ENCODE measurements at places on chromosomes 6 and 20.

DNA sequence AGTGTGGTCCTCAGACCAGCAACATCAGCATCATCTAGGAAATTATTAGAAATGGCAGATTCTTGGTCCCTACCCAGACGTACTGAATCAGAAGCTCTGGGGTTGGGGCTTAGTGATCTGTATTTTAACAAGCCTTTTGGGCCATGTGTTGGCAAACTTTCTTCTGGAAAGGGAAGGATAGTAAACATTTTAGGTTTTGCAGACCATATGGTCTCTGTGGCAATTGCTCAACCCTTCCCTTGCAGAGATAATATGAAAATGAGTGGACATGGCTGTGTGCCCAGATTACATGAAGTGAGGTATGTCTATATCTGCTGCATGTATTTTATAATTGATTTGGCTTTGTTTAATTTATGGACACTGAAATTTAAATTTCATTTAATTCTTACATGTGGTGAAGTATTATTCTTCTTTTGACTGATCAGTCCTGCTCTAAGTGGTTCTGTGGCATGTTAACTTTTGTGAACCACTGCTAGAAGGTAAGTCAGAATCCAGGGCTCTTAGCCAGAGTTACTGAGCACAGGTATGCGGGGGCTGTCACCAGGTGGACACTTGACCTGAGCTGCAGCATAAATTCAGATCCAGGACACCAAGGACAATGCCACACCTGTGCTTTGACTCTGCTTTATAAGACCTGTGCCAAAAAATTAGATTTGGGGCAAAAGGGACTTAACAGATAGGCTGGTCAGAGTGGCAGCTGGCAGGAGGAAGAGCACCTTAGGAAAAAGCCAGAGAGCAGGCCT lies 43.2 kb downstream of the LY86 start:
- DNase-seq = no peak

GRCh38 chr20:14264869-14265268 lies 72.5 kb downstream of the FLRT3 start:
- peak; percentile 13 for DNase-seq

GRCh38 chr6:19042420-19042819 lies 655.3 kb downstream of the RNF144B start:
- no peak for DNase-seq

- no peak for DNase-seq
These were observed 92.2 kb upstream of the RSPO3 start for GRCh38 chr6:127026247-127026646.

GRCh38 chr6:19836799-19837510 lies at the start of gene ID4:
Gene ID4 (plus strand): TSS chr6:19837370. CDS start chr6:19837755, 385 bp downstream.
- DNase-seq = peak; percentile 96

GRCh38 chr6:13239530-13240455 lies 88.5 kb downstream of the TBC1D7 start:
- no peak for DNase-seq

DNA sequence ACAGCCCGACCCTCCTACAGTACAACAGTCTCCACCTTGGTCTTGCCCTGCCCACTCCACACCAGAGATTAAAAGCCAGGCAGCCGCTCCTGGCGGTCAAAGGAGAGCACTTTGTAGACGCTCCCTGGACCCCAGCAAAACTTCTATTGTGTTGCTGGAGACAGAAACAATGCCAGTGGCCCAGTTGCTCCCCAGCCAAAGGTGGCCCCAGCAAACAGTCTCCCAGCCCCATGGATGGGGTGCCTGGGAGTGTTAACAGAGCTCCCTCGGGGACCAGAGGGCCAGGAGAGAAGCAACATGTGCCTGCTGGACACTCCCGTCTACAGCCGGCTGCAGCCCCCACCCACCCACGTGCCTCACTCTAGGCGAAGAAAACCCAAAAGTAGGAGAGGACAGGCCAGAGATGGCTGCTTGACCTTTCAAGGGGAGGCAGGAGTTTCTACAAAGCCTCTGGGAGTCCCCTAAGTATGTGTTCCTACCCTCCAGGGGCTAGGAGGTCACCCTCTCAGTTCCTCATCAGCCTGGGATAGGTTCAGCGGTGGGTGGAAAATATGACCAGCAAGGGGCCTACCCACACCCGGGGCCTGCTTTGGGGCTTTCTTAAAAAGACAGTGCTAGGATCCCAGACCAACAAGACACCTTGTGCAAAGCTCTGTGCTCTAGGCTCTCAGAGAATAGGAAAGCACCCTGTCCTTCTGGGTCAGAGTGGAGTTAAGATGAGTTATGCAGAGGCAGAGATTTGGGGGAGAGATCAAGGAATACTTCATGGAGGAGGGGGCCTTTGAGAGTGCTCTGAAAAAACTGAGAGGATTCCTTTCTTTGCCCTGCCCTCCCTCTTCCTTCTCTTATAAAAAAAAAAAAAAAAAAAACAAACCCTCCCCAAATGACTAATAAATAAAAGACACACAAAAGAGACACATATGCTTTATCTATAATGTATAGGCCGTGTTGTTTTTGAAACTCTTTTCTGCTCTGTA lies 19.0 kb upstream of the PREX1 start:
- no peak for DNase-seq

GRCh38 chr6:150527100-150527499 lies 72.6 kb upstream of the PLEKHG1 start:
- no peak for DNase-seq

- DNase-seq = no peak
These were observed 87.1 kb downstream of the PREX1 start for GRCh38 chr20:48740712-48741111.

- no peak for DNase-seq
These were observed 120.9 kb downstream of the SYCP2 start for GRCh38 chr20:59812286-59813125.

DNA sequence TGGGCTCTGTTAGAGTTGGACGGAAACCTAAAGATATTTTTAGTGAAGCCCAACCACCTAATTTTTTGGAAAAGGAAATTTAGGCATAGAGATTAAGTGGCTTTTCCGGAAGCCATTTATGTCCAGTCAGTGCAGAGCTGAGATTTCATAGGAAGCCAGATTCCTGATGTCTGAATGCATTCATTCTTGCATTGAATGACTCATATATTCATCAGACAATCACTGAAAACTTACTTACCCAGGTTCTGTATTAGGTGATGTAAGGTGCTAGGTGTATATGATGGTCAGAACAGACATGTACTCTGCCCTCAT lies 4.1 kb downstream of the SH3BGRL2 start:
- DNase-seq = no peak

- no peak for DNase-seq
These were observed 110.0 kb upstream of the EYS start for GRCh38 chr6:65816991-65817390.

- DNase-seq = peak; percentile 21
These were observed 80.2 kb upstream of the ASF1A start for GRCh38 chr6:118813775-118814174.

GRCh38 chr6:113073611-113074191 lies 726.6 kb downstream of the RFPL4B start:
- peak; percentile 51 for DNase-seq

- no peak for DNase-seq
These were observed 53.8 kb downstream of the MACROD2 start for GRCh38 chr20:14049111-14049510.

DNA sequence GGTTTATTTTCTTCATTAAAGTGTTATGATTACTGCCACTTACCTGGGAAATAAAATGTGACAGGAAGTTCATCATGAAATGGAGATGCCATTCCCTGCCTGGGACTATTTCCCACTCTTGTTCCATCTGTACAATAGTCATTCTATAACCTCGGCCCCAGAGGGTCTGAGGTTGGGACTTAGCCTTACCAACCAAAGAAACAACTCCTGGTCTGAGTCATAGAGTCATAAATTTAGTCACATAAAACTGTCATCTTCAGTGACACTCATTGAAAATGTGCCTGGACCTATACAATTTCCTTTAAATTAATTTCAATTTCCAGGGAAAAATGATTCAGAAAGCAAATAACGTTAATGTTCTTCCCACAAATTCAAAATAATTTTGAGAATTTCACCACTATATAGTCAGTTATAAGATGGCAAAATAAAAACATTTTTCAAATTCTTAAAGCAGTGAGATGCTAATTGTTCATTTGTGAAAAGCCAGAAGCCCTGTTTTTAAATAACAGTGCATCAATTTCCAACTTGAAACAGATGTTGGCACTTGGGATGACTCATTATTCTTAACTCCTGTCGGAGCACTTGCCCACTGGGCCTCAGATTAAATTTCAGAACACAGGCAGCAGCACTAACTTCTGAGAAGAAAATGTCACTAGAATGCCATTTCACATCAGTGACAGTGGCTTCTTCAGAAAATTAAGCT lies 201.2 kb upstream of the SMLR1 start:
- DNase-seq = peak; percentile 87

- no peak for DNase-seq
These were observed 6.2 kb downstream of the ZBTB2 start for GRCh38 chr6:151385177-151385576.

GRCh38 chr6:82408952-82409431 lies 45.4 kb downstream of the TPBG start:
- peak; percentile 80 for DNase-seq

DNA sequence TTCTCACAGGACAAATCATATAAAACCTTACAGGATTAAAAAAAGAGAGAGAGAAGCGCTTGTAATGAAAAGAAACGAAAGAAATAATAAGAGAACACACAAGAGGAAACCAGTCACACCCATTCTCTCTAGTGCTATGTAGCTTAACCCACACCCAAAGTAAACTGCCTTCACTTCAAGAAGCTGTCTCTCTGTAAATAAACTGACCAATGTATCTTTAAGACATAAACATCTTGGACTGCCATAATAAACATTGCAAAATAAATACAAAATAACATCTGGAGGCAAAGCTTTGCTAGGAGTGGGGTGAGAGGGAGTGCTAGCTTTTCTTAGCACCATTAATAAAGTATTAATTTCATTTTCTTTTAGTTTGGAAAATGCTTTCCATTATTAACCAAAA lies 61.6 kb upstream of the RNF146 start:
- DNase-seq = no peak

GRCh38 chr6:127950566-127951145 lies 49.8 kb upstream of the THEMIS start:
- DNase-seq = no peak

DNA sequence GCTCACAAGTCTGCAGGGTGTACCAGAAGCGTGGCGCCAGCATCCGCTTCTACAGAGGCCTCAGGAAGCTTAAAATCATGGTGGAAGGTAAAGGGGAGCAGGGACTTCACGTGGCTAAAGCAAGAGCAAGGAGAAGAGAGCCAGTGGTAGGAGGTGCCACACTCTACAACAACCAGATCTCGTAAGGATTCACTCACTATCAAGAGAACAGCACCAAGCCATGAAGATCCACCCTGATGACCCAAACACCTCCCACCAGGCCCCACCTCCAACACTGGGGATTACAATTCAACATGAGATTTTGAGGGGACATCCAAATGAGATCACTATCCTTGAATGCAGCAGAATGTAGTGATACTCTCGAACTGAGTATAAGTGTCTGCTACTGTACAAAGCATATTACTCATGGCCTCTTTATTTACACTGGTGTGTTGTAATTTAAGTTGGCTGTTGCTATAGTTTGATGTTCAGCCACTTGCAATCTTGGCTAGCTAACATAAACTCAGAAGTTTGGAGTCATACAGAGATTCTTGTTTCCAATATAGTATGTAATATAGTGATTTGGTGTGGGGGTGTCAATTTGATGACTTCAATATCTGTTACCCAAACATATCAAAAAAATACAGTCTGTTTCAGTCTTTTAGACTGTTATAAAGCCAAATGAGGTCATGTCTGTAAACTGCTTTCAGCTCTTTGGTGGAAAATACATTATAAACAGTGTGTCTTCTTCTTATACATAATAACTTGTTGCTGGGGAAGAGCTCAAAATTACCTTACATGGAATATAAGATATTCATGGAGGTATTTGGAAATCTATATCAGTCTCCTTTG lies 39.4 kb upstream of the MYLIP start:
- DNase-seq = no peak

- no peak for DNase-seq
These were observed 295.9 kb upstream of the FERMT1 start for GRCh38 chr20:6418732-6419131.

GRCh38 chr20:62922451-62922921 lies 3.8 kb downstream of the DIDO1 start:
- no peak for DNase-seq

DNA sequence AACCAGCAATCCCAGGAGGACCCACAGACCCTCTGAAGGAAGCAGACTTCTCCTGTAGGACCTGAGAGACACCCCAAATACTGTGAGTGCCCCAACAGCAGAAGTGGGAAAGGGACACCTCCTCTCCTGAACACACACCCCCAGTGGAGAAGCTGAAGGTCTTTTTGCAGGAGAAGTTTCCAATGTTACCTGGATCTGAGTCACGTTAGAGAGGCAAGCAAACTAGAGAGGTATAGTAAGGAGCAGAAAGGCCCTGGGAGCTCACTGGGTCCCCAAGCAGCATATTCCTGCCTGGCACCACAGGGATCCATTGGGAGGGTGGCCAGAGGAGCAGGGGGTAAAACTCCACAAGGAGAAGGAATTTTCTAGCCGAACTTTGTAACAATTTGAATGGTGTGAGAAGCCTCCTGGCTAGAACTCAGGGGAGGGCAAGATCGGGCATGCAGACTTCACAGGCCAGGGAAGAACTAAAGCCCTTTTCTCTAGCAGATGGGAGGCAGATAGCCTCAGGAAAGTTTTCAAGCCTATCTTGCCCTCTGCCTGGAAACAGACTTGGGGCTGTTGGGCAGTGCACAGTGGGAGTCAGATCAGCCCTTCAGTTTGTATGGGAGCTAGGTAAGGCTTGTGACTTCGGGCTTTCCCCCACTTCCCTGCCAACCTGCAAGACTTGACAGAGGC lies 68.2 kb upstream of the SSTR4 start:
- DNase-seq = no peak

GRCh38 chr6:49462071-49462470 lies 982 bp downstream of the MMUT start:
- DNase-seq = no peak

Data from HFFc6 (cell line).